ENCODE measurements at places on chromosomes 3 and 15. TPM values are rescaled to one million over a fixed set of nuclear protein-coding genes. Genes with fewer than 3 reads are reported as not detected.

- H3K27me3 ChIP-seq: no peaks in the 10 kb centered on the region
- H3K4me3 ChIP-seq: no peak overlapping the region
- no peak overlapping the region for H3K27ac ChIP-seq
These were observed 178.2 kb upstream of the LPP start for GRCh38 chr3:187975561-187976364.

The OIP5 gene
- total RNA-seq: 11.8 TPM

- H3K27ac ChIP-seq: no peak overlapping the region
- H3K27me3 ChIP-seq: no peaks in the 10 kb centered on the region
- no peaks in the 10 kb centered on the region for H3K36me3 ChIP-seq
- no peaks in the 10 kb centered on the region for H3K4me1 ChIP-seq
- no peak for DNase-seq
- H3K4me3 ChIP-seq: no peak overlapping the region
These were observed 67.2 kb downstream of the ST6GAL1 start for GRCh38 chr3:186997473-186997939.

DNA sequence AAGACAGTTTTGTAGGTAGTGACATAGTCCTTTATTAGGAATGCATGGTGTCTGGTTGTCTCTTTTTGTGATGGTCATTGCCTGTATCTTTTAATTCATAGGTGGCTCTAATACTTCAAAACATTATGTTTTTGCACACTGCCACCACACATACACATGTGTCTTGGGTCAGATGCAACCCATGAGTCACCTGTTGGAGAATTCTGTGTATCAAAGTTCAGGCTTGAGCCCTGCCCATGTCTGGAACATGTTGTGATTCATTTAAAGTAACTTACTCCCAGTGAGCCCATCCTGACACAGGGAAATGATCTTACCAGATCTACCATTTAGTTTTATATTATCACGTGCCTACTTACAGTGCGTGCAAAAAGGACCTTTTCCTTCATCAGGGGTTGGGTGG lies 142.7 kb downstream of the GHSR start:
- peaks cover 22% of the 10 kb centered on the region for H3K4me1 ChIP-seq
- H3K4me3 ChIP-seq: no peak overlapping the region
- DNase-seq: peak; percentile 74
- peak overlapping the region; percentile 82 for H3K27ac ChIP-seq
- H3K27me3 ChIP-seq: no peaks in the 10 kb centered on the region
- no peaks in the 10 kb centered on the region for H3K36me3 ChIP-seq

DNA sequence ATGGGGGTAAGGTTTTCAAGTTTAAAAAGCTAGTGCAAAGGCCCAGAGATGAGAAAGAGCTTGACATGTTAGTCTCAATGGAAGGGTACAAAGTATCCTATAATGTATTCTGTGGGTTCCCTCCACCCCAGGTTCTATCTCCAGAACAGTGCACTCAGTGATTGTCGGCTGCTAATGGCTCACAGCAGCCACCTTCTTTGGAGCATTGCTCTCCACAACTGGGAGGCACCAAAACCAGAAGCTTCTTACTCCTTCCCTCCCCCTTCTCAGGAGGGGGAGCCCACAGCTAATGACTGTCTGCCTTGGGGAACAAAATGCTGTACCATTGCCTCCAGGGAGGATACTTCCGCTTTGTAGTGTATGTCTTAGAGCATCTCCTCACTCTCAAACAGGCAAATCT lies 439.4 kb upstream of the RBMS3 start:
- H3K27me3 ChIP-seq: no peaks in the 10 kb centered on the region
- no peaks in the 10 kb centered on the region for H3K4me1 ChIP-seq
- H3K27ac ChIP-seq: no peak overlapping the region
- H3K36me3 ChIP-seq: no peaks in the 10 kb centered on the region
- no peak for DNase-seq
- no peak overlapping the region for H3K4me3 ChIP-seq

GRCh38 chr15:56989411-56989924 lies 71.0 kb downstream of the TCF12 start:
- no peak for DNase-seq
- no peak overlapping the region for H3K27ac ChIP-seq
- no peak overlapping the region for H3K4me3 ChIP-seq
- H3K27me3 ChIP-seq: no peaks in the 10 kb centered on the region
- H3K4me1 ChIP-seq: peaks cover 21% of the 10 kb centered on the region

The PCOLCE2 gene
- 10.8 TPM for total RNA-seq

The C3orf22 gene
- not detected for total RNA-seq

DNA sequence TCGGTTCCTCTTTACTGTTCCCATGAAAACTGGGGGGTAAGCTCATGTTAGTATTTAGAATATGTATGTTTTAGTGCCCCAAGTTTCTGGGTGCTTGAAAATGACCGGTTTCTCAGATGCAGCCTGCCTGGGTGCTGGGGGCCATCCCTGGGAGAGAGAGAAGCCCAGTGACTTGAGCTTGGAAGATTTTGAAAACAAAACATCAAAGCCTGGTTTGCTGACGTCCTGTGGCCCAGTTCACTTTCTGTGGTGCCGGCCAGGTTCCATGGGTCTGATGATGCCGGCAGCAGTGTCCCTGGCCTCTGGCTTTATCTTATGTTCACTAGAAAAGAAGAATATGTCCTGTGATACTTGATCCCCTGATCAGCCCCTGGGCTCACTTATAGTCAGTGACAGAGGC lies 17.1 kb downstream of the APBA2 start:
- no peak overlapping the region for H3K4me3 ChIP-seq
- H3K4me1 ChIP-seq: no peaks in the 10 kb centered on the region
- DNase-seq: no peak
- H3K36me3 ChIP-seq: no peaks in the 10 kb centered on the region

DNA sequence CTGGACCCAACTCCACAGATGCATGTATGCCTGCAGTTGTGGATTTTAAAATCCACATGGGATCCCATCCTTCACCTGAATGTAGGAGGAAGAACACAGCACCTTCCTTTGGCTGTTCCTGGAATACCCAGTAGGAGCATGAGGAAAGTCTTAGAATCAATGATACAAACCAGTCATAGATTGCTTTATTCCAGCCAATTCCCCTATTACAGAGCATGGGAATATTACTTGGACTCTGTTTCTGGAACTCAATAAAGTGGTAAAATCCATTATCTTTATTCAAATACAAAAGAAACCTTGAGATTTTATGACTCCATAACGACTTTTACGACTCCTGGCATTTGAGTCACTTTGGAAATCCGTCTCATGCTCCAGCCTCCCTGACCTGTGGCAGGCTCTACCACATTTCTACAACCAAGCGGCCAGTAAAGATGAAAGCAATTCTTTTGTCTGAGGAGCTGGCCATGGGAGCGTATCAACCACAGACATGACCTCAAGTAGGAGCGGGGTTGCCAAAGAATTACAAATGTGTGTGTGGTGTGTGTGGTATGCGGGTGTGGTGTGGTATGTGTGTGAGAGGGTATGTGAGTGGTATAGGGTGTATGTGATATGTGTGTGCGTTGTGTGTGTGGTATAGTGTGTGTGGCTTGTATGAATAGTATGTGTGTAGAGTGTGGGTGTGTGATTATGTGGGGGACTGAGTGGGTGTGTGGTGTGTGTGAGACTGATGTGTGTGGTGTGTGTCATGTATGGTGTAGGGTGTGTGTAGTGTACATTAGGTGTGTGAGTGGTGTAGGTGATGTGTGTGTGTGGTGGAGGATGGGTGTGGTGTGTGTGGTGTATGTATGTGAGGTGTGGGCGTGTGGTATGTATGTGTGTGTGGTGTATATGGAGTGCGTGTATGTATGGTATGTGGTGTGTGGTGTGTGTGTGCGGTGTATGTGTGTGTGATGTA lies 40.0 kb downstream of the ARRDC4 start:
- no peak overlapping the region for H3K4me3 ChIP-seq
- H3K4me1 ChIP-seq: peaks cover 3% of the 10 kb centered on the region
- no peaks in the 10 kb centered on the region for H3K36me3 ChIP-seq
- no peaks in the 10 kb centered on the region for H3K27me3 ChIP-seq

The GADL1 gene
- 0.13 TPM for total RNA-seq

DNA sequence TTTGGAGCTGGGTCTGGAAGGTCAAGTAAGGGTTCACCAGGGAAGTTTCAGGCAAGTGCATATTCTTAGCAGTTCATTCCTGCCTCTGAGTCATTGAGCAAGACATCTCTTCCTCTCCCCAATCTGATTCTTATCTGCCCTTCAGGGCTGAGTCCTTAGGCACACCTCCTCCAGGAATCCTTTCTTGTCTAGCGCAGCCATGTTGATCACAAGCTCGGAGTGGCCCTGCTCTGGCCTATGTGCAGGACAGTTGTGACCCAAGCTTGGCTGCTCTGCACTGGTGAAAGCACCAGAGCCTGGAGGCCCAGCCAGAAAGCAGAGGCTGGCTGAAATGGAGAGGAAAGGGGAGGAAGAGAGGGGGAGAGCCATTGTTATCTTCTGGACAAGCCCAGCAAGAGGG lies 30.9 kb upstream of the MRPS22 start:
- H3K36me3 ChIP-seq: no peaks in the 10 kb centered on the region
- H3K27me3 ChIP-seq: no peaks in the 10 kb centered on the region
- peak; percentile 42 for DNase-seq
- peaks cover 9% of the 10 kb centered on the region for H3K4me1 ChIP-seq
